ENCODE measurements at places on chromosomes 4 and X. TPM values are rescaled to one million over a fixed set of nuclear protein-coding genes. Genes with fewer than 3 reads are reported as not detected.

GRIPAP1 gene
- total RNA-seq = 22.3 TPM

PLAC8 gene
- total RNA-seq = 12.5 TPM

ANK2 gene
- total RNA-seq = 16.2 TPM

PCDH10 gene
- 1.0 TPM for total RNA-seq

TLR10 gene
- total RNA-seq = not detected

SLC9B1 gene
- total RNA-seq = 0.52 TPM

F8 gene
- total RNA-seq = 7.8 TPM

EPHA5 gene
- total RNA-seq = 2.3 TPM

GPR173 gene
- 4.1 TPM for total RNA-seq

SPANXD gene
- not detected for total RNA-seq

GRCh38 chr4:108054025-108054638, 64.4 kb downstream of the HADH start:
- DNase-seq = no peak

DNA sequence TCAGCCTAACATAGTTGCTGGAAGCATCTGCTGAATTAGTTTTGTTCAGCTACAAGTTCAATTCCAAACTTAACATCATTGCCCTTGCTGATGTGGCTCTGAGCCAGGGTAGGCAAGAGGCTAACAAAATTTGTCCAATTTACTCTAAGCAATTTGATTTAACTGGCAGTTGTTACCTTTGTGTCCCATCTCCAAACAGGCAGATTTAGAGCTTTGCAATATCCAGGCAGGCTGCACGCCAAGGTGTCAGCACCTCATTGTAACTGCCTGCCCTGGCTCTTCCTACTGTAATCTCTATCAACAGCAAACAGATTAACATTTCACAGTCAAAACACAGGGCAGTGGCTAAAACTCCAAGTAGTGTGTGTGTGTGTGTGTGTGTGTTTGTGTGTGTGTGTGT, 2070.6 kb downstream of the PCDH7 start:
- DNase-seq = no peak

GRCh38 chr4:111959222-111959621, 186.0 kb upstream of the FAM241A start:
- DNase-seq = peak; percentile 84

DNA sequence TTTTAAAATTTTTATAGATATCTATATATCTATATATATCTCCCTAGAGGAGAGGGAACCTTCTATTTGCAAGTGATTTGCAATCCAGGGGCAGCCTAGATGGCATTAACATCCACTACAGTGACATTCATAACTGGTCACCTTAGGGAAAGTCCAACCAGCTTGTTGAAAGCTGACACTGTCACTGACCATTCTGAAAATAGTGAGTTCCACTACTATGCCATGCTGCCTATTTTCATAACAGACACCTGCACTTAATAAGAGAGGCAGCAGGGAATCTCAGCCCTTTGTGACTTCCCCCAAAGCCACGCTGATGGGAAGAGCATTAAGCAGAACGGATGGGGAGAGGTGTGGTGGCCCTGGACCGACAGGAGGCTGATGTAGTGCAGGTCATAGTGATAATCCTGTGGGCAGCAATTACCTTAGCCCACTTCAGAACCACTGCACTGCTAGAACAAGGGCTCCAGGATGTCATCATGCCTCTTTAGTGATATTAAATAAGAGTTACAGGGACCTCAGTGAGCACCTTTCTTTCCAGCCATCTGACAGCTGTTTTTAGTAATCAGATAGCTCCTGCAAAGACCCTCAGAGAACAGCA, 51.3 kb downstream of the GPRIN3 start:
- DNase-seq = no peak

DNA sequence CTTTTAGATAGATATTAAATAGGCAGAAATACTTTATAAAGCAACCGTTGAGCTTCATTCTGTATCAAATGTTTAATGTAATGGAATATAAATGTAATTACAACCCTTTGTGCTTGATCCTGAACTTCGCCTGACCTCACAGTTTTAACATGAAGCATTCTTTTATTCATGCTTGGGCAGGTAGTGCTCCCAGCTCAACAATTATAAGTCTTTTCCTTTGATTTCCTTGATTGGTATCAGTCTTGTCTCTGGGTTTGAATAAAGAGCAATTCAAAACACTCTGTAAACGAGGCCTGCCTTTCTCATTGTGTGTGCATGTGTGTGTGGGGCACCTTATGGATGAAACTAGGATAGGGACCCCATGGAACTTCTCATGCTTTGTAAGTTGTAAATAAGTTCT, 6.8 kb downstream of the METAP1 start:
- DNase-seq = no peak

- DNase-seq = peak; percentile 54
Measured at GRCh38 chr4:113749178-113749577, 12.4 kb downstream of the CAMK2D start.

DNA sequence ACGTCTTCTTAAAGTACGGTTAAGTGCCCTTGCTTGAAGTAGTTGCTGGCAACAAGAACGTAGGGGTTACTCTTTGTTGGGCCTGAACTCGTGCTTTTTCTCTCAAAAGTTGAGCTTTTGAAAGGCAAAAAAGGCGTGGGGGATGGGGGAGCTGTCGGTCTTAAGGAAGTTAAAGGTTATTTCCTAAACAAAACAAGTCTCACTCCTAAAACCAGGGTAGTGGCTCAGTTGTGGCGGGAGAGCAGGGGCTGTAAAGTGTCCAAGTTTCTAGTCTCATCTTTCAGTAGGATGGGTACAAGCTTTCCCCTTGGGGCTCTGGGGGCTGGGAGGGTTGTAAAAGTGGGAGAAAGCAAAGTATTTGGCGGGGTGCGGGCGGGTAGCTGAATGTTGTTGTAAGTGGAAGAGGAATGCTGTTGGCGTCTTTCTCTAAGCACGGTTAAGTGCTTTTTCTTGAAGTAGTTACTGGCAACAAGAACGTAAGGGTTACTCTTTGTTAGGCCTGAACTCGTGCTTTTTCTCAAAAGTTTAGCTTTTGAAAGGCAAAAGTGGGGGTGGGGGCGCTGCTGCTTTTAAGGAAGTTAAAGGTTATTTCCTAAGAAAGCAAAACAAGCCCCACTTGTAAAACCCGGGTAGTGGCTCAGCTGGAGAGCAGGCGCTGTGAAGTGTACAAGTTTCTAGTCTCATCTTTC, 904 bp upstream of the WDR1 start:
- DNase-seq = no peak

DNA sequence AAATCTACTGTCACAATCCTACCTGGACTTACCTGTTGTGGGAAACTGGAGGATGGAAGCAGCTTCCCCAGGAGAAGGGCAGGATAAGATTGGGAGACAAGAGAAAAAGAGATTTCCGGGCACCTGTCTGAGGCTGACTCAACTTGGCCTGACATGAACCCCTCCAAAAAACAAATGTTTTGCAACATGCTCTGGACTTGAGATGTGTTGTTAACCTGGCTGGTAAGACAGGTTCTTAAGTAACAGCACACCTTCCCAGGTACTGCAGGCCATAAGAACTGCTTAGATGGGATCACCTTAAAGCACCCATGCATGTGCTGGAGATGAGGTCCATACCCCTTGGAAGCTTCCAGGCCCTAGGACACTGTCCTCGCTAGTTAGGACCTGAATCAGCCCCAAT, 4.4 kb upstream of the SMIM43 start:
- DNase-seq = no peak

GRCh38 chr4:169080981-169081380, 70.9 kb upstream of the CBR4 start:
- DNase-seq = peak; percentile 45

- DNase-seq = peak; percentile 64
Measured at GRCh38 chr4:168028970-168029597, 63.3 kb upstream of the ANXA10 start.

DNA sequence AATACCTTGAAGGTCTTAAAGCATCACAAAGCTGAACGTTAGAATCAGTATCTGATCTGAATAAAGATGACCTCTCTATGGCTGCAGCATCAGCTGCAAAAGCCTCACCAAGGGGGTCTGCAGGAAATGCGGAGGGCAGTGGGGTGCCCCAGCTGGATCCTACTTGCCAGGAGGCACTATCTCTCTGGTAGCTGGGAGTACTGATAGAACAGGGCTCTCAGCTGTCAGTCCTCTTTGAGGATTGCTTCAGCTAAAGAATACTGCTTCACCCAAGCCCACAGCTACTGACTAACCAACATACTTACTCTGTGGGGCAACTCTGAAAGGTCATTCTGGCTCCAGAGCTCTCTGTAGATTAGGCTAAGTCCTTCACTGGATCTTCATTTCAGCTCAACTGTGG, 112.5 kb upstream of the ZFP42 start:
- DNase-seq = no peak

GRCh38 chr4:122156819-122157218, 4.7 kb downstream of the BLTP1 start:
- DNase-seq = no peak

DNA sequence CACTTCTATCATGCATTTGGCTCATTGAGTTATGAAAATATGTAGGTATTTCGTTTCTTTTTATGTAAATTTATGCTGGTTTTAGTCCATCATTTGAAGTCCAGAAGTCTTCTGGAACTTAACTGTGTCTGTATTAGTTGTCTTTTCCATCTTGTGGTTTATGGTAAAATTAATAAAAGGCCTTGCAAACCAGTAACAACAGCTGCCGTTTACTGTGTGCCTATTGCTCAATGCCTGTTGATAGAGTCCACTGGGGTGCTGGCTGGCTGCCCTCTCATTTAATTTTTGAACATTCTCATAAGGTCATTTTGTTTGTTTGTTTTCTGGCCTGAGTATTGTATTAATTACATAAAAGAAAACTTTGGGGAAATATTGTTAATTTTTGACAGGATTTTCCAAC, 98.0 kb downstream of the NAA11 start:
- DNase-seq = peak; percentile 79

DNA sequence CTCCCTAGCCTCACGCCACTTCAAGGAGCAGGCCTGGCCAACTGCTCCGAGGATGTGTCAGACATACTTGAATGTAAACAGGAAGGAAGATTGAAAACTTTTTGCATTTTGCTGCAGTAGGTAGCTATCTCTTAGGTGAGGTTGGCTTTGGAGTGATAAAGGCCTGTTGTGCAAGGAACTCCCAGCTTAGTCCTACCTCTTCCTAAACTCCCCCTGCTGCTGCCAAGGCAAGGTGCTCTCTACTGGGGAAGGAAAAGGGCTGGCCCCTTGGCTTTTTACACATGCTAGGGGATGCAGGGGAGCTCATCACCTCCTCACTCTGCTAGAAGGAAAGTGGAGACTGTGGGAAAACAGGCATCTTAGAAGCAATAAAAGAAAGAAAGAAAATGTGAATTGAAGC, 10.7 kb upstream of the BRS3 start:
- no peak for DNase-seq

DNA sequence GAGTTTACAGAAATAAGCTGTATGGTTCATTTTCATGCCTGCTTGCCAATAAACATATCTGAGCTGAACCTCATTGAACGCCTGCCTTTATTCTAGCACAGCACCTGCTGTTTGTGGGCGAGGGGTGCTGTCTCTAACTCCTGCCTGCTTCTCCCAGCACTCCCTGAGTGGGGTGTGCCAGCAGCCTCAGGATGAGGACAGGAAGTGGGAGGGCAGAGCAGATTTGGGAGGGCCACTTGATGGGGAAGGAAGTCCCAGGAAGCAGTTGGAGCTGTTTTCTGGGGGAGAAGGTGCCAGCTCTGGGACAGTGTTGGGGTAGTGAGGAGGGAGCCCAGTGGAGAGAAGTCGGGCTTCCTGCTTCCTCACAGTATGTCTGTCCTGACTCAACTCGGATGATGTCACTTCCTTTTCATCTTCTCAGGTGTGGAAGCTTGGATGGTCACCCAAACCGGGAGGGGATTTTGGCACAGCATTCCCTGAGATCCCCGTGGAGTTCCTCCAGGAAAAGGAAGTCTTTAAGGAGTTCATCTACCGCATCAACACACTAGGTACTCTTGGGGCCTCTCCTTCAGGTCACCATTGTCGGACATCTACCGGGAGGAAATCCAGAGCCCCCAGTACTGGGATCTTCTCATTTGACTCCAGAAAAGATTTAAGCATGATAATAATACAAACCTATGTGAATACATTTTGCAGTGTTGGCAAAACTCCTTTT, 29.0 kb upstream of the MSANTD1 start:
- no peak for DNase-seq

- DNase-seq = peak; percentile 55
Measured at GRCh38 chr4:20418861-20419451, 167.3 kb downstream of the SLIT2 start.

GRCh38 chrX:116009861-116010710, 160.5 kb upstream of the AGTR2 start:
- DNase-seq = no peak

DNA sequence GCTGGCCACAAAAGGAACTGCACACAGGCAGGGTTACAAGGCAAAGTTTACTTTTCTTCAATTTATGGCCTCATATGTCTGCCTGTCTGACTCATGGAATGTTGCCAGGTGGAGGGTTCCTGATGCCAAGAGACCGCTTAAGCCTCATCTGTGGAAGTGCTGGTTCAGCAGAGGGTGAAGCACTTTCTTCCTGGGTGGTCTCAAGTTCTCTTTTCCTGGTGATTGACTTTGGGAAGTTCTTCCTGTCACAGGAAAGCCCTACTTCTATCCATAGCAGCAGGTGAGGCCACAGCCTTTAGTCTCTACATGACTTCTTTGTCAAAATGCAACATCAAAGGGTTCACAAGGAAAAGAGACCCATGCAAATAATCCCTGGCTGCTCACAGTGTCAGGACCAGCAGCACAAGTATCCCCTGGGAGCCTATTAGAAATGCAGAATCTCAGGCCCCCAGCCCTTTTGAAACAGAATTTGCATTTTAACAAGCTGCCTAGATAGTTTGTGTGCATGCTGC, 81.4 kb upstream of the IGFBP7 start:
- DNase-seq = no peak

GRCh38 chrX:102835504-102836146, 101.4 kb upstream of the RAB40AL start:
- DNase-seq = peak; percentile 17

GRCh38 chrX:133229361-133229760, 11.2 kb upstream of the TFDP3 start:
- DNase-seq = no peak

DNA sequence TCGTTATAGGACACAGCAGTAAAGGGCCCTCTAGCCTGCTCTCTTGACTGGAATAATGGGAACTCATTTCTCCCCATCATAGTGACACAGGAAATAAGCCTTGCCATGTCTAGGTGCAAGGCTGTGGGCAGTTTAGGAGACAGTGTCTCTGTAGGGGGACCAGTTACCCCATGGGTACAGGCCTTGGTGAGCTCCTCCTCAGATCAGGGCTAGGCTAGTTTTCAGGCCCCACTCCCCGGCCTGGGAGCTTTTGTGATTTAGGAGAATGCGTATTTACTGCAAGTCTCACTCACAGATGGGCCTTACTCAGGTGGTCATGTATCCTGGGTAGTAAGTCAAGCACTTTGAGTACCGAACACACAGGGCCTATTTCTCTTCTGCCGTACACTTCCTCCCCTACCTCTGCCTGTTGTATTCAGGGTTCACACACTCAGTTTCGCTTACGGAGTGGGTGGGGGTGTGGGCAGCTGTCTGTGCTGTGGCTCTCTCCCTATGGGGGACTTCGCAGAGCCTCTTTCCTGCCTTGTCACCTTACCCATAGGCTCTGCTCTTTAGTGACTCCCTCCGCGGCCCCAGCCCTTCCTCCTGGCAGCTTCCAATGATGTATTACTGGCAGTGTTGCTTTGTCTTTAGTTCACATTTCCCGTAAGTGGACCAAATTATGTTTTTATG, 34.2 kb downstream of the FAM193A start:
- DNase-seq = no peak

All from LHCN-M2 (cell line).